Type B pancreatic cell (in vitro differentiated cells): ENCODE measurements at places on chromosomes 5 and 9. TPM values are rescaled to one million over a fixed set of nuclear protein-coding genes. Genes with fewer than 3 reads are reported as not detected.

- no peak overlapping the region for H3K4me3 ChIP-seq
- H3K36me3 ChIP-seq = no peaks in the 10 kb centered on the region
- no peak for DNase-seq
- no peak overlapping the region for H3K27ac ChIP-seq
These were observed 221.0 kb downstream of the FRMD3 start for GRCh38 chr9:83317244-83317643.

GRCh38 chr5:174951151-174951780 is 226.9 kb downstream of the MSX2 start:
- no peak overlapping the region for H3K4me3 ChIP-seq
- peaks cover 28% of the 10 kb centered on the region for H3K27me3 ChIP-seq
- H3K4me1 ChIP-seq = peaks cover 7% of the 10 kb centered on the region
- no peaks in the 10 kb centered on the region for H3K36me3 ChIP-seq
- H3K27ac ChIP-seq = no peak overlapping the region
- DNase-seq = no peak

DNA sequence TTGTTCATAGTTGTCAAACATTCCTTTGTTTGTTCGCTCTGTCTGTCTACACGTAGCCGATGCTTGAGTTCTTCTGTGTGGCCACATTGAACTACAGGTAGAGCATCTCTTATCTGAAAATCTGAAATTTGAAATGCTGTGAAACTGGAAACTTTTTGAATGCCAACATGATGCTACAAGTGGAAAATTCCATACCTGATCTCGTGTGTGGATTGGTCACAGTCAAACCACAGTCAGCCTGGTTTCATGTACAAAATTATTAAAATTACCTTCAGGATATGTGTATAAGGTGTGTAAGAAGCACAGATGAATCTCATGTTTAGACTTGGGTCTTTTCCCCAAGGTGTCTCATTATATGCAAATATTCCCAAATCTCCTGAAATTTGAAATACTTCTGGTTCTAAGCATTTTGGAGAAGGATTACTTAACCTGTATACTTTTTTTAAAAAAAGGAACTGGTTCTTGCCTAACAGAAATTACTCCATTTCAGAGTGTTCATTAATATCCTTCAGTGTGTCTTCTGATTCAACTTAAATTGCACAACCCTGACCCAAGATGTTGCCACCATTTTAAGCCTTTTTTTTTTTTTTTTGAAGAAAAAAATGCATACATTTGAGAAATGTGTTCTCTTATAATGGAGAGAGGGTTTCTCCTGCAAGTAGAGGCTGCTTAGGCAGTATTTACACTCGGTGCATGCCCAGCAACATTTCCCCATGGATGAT is 254.3 kb downstream of the MAST4 start:
- H3K27ac ChIP-seq = peak overlapping the region; percentile 75
- H3K4me3 ChIP-seq = peak overlapping the region; percentile 20
- peaks cover 4% of the 10 kb centered on the region for H3K4me1 ChIP-seq
- no peak for DNase-seq
- no peaks in the 10 kb centered on the region for H3K27me3 ChIP-seq

DNA sequence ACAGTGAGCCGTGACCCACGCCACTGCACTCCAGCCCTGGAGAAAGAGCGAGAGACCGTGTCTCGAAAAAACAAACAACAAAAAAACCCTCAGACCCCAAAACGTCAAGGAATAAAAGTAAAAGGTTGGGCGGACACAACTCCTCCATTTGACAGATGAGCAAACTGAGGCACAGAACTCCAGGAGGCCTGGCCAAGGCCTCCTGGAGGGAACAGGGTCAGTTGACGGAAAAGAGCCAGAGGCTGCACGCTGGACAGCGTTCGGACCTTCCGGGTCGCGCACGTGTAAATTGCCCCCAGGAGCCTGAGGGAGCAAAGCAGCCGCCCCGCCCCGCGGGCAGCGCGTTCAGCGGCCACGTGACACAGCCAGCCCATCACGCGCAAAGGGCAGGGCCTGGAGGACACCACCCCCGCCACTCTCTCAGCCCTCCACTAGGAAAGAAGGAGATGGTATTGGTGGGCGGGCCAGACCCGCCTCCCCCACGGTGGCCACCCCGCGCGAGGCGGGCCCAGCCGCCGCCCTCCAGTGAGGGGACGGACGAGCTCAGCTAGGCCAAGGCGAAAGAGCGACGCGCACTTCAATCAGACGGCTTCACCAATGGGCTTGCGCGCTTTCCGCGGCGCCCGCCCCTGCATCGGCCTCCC is 81.5 kb downstream of the PTPDC1 start:
- peak; percentile 99 for DNase-seq
- H3K36me3 ChIP-seq = peaks cover 9% of the 10 kb centered on the region
- peaks cover 28% of the 10 kb centered on the region for H3K4me1 ChIP-seq
- H3K27ac ChIP-seq = peak overlapping the region; percentile 87
- peak overlapping the region; percentile 84 for H3K4me3 ChIP-seq

- H3K36me3 ChIP-seq = no peaks in the 10 kb centered on the region
- H3K4me1 ChIP-seq = peaks cover 3% of the 10 kb centered on the region
- DNase-seq = no peak
- H3K27me3 ChIP-seq = no peaks in the 10 kb centered on the region
- no peak overlapping the region for H3K4me3 ChIP-seq
- no peak overlapping the region for H3K27ac ChIP-seq
These were observed 5.7 kb upstream of the EXOC3 start for GRCh38 chr5:437281-437771.

GRCh38 chr5:58241389-58241788 is 218.5 kb downstream of the PLK2 start:
- DNase-seq = no peak
- H3K27me3 ChIP-seq = no peaks in the 10 kb centered on the region
- H3K4me1 ChIP-seq = peaks cover 4% of the 10 kb centered on the region
- H3K36me3 ChIP-seq = no peaks in the 10 kb centered on the region
- H3K4me3 ChIP-seq = no peak overlapping the region
- no peak overlapping the region for H3K27ac ChIP-seq

PDGFRB gene
- 3.3 and 74.8 TPM in 2 replicates for total RNA-seq

DNA sequence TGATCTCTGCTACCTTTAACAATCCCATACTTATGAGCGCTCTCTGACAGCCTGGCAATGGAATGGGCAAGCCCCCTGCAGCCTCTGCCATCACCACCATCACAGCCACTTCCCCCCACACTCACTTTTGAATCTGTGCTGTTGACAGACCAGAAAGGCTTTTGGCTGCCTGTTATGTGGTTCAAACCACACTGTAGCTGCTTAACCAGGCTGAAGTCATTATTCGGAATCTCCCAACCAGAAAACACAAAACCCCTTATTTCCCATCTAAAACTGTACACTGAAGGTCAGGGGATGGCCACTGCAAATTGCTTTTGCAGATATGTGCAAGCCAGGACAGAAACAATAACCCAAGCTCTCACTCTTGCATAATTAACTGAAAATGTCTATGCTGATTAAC is 35.8 kb downstream of the PTCH1 start:
- H3K27me3 ChIP-seq = no peaks in the 10 kb centered on the region
- no peak overlapping the region for H3K27ac ChIP-seq
- H3K36me3 ChIP-seq = peaks cover 44% of the 10 kb centered on the region
- no peak overlapping the region for H3K4me3 ChIP-seq
- no peak for DNase-seq
- peaks cover 41% of the 10 kb centered on the region for H3K4me1 ChIP-seq

CAMK4 gene
- total RNA-seq = 11.2 and 15.6 TPM in 2 replicates

GRCh38 chr9:123631862-123632261 is 275.9 kb downstream of the CRB2 start:
- DNase-seq = no peak
- no peak overlapping the region for H3K27ac ChIP-seq
- H3K27me3 ChIP-seq = no peaks in the 10 kb centered on the region
- peaks cover 9% of the 10 kb centered on the region for H3K4me1 ChIP-seq
- peaks cover 13% of the 10 kb centered on the region for H3K36me3 ChIP-seq

DNA sequence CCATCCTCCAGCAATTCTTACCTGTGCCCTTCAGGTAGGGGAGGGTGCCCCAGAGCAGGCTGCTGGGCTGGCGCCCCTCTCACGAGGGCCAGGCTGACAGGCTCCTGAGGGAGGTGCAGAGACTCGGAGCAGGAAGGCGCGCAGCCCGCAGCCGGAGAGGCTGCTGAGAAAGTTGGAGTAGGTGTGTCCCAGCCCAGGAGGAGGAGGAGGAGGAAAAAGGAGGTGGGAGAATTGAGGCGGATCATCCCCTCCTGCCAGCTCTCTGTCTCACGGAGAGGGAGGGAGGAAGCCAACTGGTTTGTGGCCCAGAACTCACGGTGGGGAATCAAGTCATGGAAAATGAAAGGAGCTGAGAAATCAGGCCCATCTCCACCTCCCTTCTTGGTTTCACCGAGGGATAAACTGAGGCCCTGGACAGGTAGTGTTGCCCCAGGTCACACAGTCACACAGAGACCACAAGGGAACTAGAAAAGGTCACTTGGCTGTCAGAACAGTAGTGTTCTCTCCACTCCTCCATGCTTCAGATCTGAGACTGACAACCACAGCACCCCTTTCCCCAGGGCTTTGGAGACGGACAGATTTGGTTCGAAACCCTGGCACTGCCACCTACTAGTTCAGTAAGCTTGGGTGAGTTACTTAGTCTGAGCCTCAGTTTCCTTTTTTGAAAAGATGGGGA is at the start of gene FAT2:
TSS of gene FAT2 (minus strand) at position 188 of the 676 bp plus-strand sequence. CDS start 22,400 bp downstream, outside the sequence.
- H3K4me1 ChIP-seq = peaks cover 14% of the 10 kb centered on the region
- no peaks in the 10 kb centered on the region for H3K36me3 ChIP-seq
- H3K27ac ChIP-seq = no peak within 1 kb of the TSS
- H3K27me3 ChIP-seq = peaks cover 3% of the 10 kb centered on the region
- DNase-seq = no peak

DNA sequence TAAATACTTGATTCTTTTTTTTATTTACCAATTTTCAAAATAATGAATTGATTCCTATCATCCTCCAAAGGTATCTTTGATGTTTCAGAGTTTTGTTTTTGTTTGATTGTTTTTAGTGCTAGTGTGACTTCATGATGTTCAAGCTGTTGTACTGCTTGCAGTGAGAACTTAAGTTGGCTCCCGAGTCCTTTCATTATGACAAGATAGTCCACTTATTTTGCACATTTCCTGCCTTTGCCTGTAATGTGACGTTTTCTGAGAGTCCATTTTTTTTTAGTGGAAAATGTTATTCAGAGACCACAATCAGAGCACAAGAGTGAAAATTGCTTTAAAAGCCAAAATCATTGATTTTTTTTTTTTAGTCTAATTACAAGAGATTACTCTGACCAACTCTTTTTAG is 60.1 kb upstream of the FCHO2 start:
- no peak overlapping the region for H3K4me3 ChIP-seq
- DNase-seq = no peak
- no peaks in the 10 kb centered on the region for H3K27me3 ChIP-seq
- H3K27ac ChIP-seq = peak overlapping the region; percentile 29
- H3K36me3 ChIP-seq = peaks cover 42% of the 10 kb centered on the region

GRCh38 chr5:143314099-143314498 is 89.4 kb downstream of the NR3C1 start:
- H3K27ac ChIP-seq = no peak overlapping the region
- DNase-seq = no peak
- H3K36me3 ChIP-seq = peaks cover 36% of the 10 kb centered on the region
- peaks cover 11% of the 10 kb centered on the region for H3K4me1 ChIP-seq

TAF11L5 gene
- not detected in 2 replicates for total RNA-seq

DNA sequence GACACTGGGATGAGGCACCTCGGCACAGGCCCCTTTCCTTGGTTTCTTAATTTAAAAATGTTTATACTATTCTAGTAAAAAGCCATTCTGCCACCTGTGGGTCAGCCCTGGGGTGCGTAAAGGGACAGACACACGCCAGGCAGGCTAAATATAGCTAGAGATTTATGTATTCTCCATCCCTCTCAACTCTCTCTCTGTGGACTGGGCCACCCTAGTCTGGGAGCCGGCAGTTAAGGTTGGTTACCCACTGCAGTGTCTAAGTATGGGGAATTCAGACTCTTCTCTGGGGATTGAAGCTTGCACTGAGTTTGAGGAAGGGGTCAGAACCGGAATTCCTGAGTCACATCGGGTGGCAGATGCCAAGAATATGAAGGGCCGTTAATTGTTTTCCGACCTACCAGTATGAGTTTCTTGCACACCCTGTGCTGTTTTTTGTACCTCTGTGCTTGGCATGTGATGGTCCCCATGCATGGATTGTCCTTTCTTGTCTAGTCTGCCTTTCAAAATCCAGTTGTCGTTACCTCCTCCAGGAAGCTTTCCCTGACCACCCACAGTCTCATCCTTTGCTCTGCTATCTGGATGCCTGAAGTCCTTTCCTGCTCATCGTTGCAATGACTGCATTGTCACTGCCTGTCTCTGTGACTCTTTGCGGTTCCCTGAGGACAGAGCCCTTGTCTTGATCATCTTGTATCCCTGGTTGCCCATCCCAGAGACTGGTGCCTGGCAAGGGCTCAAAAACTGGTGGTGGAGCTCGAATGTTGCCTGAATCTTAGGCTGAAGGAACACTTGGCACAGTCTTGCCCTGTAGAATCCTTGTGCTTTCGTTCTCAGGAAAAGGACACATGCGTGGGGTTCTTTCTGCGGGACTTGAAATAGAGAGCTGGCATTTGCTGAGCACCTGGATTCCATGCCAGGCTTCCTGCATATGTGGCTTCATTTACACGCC is 2.1 kb downstream of the NEURL1B start:
- H3K36me3 ChIP-seq = no peaks in the 10 kb centered on the region
- no peak for DNase-seq
- peaks cover 38% of the 10 kb centered on the region for H3K27me3 ChIP-seq
- no peak overlapping the region for H3K27ac ChIP-seq
- H3K4me1 ChIP-seq = peaks cover 28% of the 10 kb centered on the region

TEX48 gene
- not detected in 2 replicates for total RNA-seq

- no peak for DNase-seq
- no peaks in the 10 kb centered on the region for H3K27me3 ChIP-seq
- no peak overlapping the region for H3K27ac ChIP-seq
- H3K36me3 ChIP-seq = peaks cover 3% of the 10 kb centered on the region
- H3K4me1 ChIP-seq = peaks cover 39% of the 10 kb centered on the region
These were observed 2.9 kb downstream of the MEGF9 start for GRCh38 chr9:120711354-120711753.

DNA sequence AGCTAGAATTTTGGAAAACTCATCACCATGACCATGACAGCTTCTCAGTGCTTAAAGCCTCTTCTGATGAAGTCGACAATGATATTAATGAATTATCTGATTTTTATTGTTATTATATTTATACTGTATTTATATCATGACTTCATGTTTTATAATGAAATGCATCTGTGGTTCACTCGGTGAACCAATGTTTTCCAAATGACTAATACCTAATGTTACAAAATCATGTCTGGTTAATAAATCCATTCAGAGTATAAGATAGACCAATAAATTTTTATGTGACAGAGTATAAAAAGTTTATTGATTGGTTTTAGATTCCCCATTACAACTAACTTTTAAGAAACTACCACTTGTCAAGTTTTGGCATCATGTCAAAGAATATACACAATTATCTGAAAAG is 416.5 kb downstream of the MLLT3 start:
- DNase-seq = no peak
- H3K36me3 ChIP-seq = no peaks in the 10 kb centered on the region
- no peak overlapping the region for H3K4me3 ChIP-seq
- no peaks in the 10 kb centered on the region for H3K4me1 ChIP-seq
- peaks cover 3% of the 10 kb centered on the region for H3K27me3 ChIP-seq

- no peak for DNase-seq
- H3K27me3 ChIP-seq = no peaks in the 10 kb centered on the region
- peaks cover 17% of the 10 kb centered on the region for H3K36me3 ChIP-seq
- no peak overlapping the region for H3K4me3 ChIP-seq
These were observed 86.6 kb downstream of the EHMT1 start for GRCh38 chr9:137705443-137705863.

SPINK4 gene
- not detected in 2 replicates for total RNA-seq
